ENCODE measurements at places on chromosomes 7 and 10. TPM values are rescaled to one million over a fixed set of nuclear protein-coding genes. Genes with fewer than 3 reads are reported as not detected.

The GRK5 gene
- polyA plus RNA-seq = 4.4 TPM

The IRF5 gene
- polyA plus RNA-seq = 0.42 TPM

The ANK3 gene
- 1.2 TPM for polyA plus RNA-seq

The OR2A25 gene
- not detected for polyA plus RNA-seq

GRCh38 chr10:6215241-6215640, 12.5 kb downstream of the PFKFB3 start:
- no peak overlapping the region for H3K4me3 ChIP-seq
- H3K27me3 ChIP-seq = no peaks in the 10 kb centered on the region
- H3K27ac ChIP-seq = no peak overlapping the region
- DNase-seq = no peak
- no peaks in the 10 kb centered on the region for H3K36me3 ChIP-seq

DNA sequence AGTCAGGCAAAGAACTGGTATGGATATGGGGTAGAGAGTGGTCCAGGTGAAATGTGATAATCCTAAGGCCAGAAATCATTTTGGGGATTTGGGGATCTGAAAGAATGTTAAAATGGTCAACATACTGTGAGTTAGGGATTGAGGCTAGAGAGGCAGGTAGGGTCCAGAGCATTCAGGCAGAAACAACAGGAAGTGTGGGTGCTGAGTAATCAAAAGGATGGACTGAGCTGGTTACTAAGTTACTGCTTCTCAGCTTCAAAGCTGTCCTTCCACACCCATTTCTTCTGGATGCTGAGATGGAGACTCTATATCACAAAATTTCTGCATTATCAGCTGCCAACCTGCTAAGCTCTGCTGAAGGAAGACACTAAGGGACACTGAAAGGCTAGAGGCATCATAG, 30.6 kb upstream of the PRKCQ start:
- peaks cover 45% of the 10 kb centered on the region for H3K36me3 ChIP-seq
- H3K4me1 ChIP-seq = peaks cover 60% of the 10 kb centered on the region
- no peak for DNase-seq
- no peaks in the 10 kb centered on the region for H3K27me3 ChIP-seq
- no peak overlapping the region for H3K4me3 ChIP-seq
- H3K27ac ChIP-seq = peak overlapping the region; percentile 22

GRCh38 chr10:110820321-110820814, 51.4 kb upstream of the PDCD4 start:
- no peak overlapping the region for H3K4me3 ChIP-seq
- H3K36me3 ChIP-seq = no peaks in the 10 kb centered on the region
- H3K4me1 ChIP-seq = peaks cover 24% of the 10 kb centered on the region
- H3K27me3 ChIP-seq = no peaks in the 10 kb centered on the region
- no peak for DNase-seq

DNA sequence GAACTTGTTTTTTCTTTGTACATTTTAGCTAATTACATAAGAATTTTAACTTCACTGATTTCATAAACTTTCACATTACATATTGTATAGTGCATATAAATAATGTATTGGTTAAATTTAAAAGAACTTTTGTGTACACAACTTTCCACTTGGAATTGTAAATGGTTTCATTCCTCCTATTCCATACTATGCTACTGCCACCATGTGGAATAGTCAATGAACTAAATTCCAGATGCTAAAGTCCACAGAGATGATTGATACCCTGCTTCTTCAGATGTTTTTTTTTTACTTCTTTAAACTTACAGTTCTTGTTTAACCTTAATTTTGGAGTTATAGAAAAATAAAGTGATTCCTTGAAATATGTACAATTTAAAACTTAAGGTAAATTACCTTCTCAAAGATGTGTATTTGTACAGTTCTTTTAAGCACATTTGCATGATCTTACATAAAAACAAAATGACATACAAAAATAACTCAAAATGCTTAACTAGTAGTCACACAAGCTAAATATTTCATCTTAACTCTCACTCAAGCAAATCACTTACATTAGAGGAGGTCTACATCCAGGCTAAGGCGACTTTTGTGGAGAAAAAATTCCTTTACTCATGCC, 247.6 kb upstream of the HGF start:
- H3K27ac ChIP-seq = no peak overlapping the region
- no peak overlapping the region for H3K4me3 ChIP-seq
- H3K27me3 ChIP-seq = no peaks in the 10 kb centered on the region
- no peaks in the 10 kb centered on the region for H3K4me1 ChIP-seq

DNA sequence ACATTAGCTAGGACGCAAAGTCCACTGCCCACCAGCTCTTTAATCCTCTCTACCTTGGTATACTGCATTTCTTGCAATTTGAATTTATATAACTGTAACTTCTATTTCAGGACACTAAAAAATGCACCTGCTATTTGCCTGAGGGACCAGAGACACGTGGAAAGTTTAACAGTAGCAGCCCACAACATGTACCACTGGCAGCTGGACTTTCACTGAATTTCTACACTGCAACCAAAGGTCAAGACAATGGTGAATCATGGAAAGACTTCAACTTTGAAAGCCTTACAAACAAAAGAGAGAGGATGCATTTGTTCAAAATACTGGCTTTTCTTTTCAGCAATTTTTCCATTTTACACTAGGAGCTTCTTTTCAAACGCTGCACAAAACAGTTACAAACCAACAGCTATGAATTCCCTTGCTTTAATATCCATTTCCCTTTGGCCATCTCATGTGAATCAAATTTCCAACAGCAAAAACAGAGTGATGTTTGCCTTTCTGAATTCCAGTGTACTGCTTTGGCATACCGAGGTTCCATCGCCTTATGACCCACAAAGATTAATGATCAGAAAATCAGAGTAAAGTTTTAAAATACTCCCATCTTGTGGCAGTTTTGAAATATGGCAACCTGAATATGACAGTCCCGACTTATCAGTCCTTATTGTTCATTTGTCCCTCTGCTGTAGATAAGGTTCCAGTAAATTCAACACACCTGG, 29.9 kb upstream of the HNRNPH3 start:
- no peak overlapping the region for H3K4me3 ChIP-seq
- no peaks in the 10 kb centered on the region for H3K4me1 ChIP-seq
- no peaks in the 10 kb centered on the region for H3K36me3 ChIP-seq
- DNase-seq = no peak

DNA sequence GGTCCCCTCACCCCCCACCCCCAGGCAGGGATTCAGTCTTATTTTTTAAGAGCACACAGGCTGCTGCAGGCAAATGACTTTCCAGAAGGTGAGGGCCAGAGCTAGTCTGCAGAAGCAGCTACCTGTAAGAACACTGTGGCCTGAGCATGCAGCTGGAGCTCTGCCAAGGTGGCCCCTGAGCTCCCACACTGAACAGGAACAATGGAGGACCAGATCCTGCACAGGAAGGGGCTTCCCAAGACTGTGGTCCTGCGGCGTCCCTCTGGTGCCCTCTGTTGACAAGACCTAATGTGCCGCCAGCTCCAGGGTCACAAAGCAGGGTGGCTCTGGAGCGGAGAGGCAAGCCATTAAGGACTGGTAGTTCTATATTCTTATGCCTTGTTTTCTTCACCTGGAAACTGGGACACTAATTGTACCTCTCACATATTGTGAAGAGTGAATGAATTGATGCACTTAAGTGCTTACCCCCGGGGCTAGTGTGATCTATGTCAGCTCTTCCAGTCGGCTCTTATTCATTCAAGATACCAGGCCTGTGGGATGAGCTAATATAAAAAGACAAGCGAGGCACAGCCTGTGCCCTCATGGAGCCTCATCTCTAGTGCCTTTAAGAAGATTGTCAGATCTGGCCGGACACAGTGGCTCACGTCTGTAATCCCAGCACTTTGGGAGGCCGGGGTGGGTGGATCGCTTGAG, 8.0 kb upstream of the BEND7 start:
- H3K27ac ChIP-seq = no peak overlapping the region
- H3K36me3 ChIP-seq = no peaks in the 10 kb centered on the region

DNA sequence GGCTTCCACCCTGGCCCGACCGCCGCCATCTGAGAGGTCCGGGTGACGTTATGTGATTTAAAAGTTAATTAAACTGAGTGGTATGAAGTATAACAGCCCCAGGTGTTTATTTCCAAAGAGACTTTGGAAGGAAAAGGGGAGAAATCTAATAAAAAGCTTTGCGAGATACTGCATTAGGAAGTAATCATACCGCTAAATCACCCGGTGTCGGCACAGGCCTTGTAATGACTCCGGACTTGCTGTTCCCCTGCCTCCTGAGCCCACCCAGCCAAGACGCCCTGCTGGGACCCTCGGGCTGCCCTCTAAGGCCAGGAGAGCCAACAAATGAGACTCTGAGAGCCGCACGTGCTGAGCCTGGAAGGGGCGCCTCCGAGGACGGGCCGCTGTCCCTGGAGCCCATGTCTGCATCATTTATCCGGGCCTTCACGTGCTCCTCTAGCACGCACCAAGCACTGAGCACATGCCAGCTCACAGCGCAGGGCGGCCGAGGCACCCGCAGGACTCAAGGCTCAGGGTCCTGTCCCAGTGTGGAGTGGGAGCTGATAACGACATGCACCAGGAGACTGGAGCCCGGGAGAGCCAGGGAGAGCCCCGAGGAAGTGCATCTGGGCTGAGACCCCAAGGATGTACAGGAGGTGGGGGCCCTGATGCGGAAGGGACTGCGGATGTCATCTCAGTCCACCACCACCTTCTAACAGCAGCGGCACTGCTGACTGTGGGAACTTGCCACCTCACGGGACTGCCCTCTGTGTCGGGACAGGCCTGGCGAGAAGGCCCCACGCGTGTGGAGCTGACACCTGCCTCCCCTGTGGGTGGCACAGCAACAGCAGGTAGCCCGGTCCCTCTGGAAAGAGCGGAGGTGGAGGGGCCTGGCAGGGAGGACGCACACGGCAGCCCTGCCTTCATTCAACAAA, 182.7 kb downstream of the ELFN1 start:
- no peak overlapping the region for H3K27ac ChIP-seq
- H3K27me3 ChIP-seq = no peaks in the 10 kb centered on the region
- H3K36me3 ChIP-seq = peaks cover 5% of the 10 kb centered on the region
- H3K4me3 ChIP-seq = no peak overlapping the region
- no peak for DNase-seq

DNA sequence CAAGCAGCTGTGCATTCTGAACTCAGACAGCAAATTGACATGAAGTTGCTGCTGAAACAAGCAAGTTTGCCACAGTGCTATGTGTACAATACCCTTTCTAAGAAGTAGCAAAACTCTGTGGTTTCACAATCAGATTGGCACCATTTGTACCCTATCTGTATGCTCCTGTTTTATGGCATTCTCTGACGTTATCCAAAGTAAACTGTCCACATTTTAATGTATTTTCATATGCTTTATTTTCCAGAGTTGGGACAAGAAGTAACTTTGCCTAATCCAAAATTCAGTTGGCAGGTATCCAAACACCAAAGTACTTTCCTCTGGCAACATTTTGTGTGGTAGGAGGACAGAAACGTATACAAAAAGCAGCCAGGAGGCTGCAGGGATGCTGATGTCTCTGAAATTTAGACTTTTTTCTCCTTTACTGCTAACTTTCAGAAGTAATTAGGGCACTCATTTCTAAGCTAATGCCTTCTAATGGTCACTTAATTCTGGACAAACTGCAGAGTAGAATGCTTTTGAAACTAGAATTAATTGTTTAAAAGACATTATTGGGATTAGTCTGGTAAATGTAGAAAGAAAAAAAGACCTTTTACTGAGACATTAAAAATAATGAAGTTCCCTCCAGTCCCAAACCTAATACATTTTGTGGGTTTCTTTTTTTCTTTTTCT, 414.7 kb upstream of the NRP1 start:
- H3K4me3 ChIP-seq = no peak overlapping the region
- no peak overlapping the region for H3K27ac ChIP-seq
- H3K27me3 ChIP-seq = no peaks in the 10 kb centered on the region
- no peaks in the 10 kb centered on the region for H3K4me1 ChIP-seq
- DNase-seq = no peak

DNA sequence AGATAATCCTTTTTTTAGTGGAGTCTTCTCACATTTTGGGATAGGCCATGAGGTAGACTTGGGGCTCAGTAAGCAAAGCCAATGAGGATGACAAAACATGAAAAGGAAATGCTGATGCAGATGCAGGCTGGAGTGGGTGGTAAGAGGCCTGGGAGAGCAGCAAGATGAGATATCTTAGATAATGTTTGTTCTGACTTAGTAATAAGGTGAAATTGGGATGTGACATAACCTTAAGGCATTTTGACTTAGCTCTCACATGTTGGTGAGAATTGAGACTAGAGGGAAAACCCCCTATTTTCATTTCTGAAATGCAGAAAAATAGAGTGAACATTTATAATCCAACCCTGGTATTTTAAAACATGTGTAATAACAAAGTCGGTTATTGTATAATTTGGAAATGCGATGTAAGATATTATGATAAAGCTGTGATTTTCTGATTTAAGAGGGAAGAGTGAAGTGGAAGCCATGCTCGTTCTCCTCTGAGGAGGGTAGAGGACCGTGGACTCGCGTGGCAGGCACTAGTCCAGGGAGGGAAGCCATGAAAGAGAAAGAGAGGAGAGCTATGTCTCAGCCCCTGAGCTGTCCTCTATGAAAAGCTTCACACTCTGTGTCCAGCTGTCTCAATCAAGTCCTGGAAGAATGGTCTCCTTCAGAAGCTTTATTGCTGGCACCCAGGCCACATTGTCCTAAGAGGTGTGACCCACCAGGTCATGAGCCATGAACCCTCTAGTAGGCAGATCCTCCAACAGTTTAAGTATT, 57.3 kb downstream of the ST7 start:
- H3K27ac ChIP-seq = no peak overlapping the region
- peaks cover 65% of the 10 kb centered on the region for H3K4me1 ChIP-seq
- H3K36me3 ChIP-seq = no peaks in the 10 kb centered on the region
- no peak for DNase-seq

- no peak overlapping the region for H3K27ac ChIP-seq
- no peaks in the 10 kb centered on the region for H3K4me1 ChIP-seq
- H3K4me3 ChIP-seq = no peak overlapping the region
- H3K27me3 ChIP-seq = peaks cover 10% of the 10 kb centered on the region
- no peak for DNase-seq
Observed at GRCh38 chr7:158374146-158374545, 213.5 kb downstream of the PTPRN2 start.

GRCh38 chr10:95628786-95629185, 27.7 kb downstream of the ALDH18A1 start:
- no peaks in the 10 kb centered on the region for H3K4me1 ChIP-seq
- peaks cover 46% of the 10 kb centered on the region for H3K36me3 ChIP-seq
- no peak overlapping the region for H3K27ac ChIP-seq
- no peaks in the 10 kb centered on the region for H3K27me3 ChIP-seq

DNA sequence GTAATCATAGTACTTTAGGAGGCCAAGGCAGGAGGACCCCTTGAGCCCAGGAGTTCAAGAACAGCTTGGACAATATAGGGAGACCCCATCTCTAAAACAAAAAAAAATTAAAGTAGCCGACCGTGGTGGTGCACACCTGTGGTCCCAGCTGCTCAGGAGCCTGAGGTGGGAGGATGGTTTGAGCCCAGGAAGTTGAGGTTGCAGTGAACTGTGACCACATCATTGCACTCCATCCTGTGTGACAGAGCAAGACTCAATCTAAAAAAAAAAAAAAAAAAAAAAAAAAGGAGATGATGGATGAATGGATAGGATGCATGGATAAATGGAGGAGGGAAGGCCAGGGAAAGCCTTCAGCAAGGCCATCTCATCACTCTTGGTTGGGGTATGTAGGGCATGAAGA, 33.4 kb upstream of the BMPR1A start:
- H3K27ac ChIP-seq = no peak overlapping the region
- H3K4me3 ChIP-seq = no peak overlapping the region
- peaks cover 11% of the 10 kb centered on the region for H3K27me3 ChIP-seq

All from naive thymus-derived CD8-positive, alpha-beta T cell (primary cell).